ENCODE measurements at places on chromosomes 2 and 18. TPM values are rescaled to one million over a fixed set of nuclear protein-coding genes. Genes with fewer than 3 reads are reported as not detected.
A peak's percentile ranks its signal among the peaks of the same experiment; 100 is the strongest.

GRCh38 chr18:1513519-1513918 lies 608.8 kb downstream of the ADCYAP1 start:
- peaks cover 10% of the 10 kb centered on the region for H3K27me3 ChIP-seq
- no peaks in the 10 kb centered on the region for H3K36me3 ChIP-seq
- H3K27ac ChIP-seq = no peak overlapping the region
- no peaks in the 10 kb centered on the region for H3K4me1 ChIP-seq
- DNase-seq = no peak
- H3K4me3 ChIP-seq = no peak overlapping the region

Gene NR4A2
- total RNA-seq = 2.8 TPM

- H3K4me1 ChIP-seq = peaks cover 3% of the 10 kb centered on the region
- no peak overlapping the region for H3K4me3 ChIP-seq
- no peak overlapping the region for H3K27ac ChIP-seq
- H3K27me3 ChIP-seq = no peaks in the 10 kb centered on the region
Measured at GRCh38 chr18:80232710-80233109, 14.6 kb downstream of the PARD6G start.

- no peak for DNase-seq
- no peak overlapping the region for H3K4me3 ChIP-seq
- H3K27me3 ChIP-seq = no peaks in the 10 kb centered on the region
- H3K4me1 ChIP-seq = no peaks in the 10 kb centered on the region
Measured at GRCh38 chr2:200732866-200733265, 78.8 kb upstream of the BZW1 start.

Gene TUBB6
- total RNA-seq = 599 TPM

Gene CROCC2
- total RNA-seq = not detected

GRCh38 chr2:134465228-134466105 lies 211.6 kb downstream of the MGAT5 start:
- H3K4me1 ChIP-seq = no peaks in the 10 kb centered on the region
- H3K27me3 ChIP-seq = no peaks in the 10 kb centered on the region
- H3K27ac ChIP-seq = no peak overlapping the region
- no peak overlapping the region for H3K4me3 ChIP-seq

DNA sequence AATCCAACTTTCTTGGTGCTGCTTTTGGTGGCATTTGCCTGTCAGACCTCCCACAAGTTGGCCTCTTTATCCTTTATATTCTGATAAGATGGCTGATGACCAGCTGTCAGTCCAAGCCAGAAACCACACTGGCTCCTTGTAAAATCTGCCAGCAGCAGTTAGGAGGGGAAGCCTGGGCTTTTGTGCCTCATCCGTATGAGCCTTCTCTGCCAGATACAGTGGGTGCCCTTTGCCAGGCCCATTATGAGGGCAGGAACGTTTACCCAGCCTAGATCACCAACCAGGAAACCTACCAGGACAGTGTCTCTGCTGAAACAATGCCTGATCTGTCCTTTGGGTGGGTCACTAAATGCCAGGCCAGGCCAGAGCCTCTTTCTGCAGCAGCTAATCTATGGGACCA lies 202.9 kb upstream of the SP5 start:
- H3K27me3 ChIP-seq = no peaks in the 10 kb centered on the region
- no peak overlapping the region for H3K27ac ChIP-seq
- DNase-seq = no peak
- peaks cover 3% of the 10 kb centered on the region for H3K4me1 ChIP-seq
- no peak overlapping the region for H3K4me3 ChIP-seq

Gene CFC1
- total RNA-seq = not detected

Gene ZNF385B
- 2.2 TPM for total RNA-seq

DNA sequence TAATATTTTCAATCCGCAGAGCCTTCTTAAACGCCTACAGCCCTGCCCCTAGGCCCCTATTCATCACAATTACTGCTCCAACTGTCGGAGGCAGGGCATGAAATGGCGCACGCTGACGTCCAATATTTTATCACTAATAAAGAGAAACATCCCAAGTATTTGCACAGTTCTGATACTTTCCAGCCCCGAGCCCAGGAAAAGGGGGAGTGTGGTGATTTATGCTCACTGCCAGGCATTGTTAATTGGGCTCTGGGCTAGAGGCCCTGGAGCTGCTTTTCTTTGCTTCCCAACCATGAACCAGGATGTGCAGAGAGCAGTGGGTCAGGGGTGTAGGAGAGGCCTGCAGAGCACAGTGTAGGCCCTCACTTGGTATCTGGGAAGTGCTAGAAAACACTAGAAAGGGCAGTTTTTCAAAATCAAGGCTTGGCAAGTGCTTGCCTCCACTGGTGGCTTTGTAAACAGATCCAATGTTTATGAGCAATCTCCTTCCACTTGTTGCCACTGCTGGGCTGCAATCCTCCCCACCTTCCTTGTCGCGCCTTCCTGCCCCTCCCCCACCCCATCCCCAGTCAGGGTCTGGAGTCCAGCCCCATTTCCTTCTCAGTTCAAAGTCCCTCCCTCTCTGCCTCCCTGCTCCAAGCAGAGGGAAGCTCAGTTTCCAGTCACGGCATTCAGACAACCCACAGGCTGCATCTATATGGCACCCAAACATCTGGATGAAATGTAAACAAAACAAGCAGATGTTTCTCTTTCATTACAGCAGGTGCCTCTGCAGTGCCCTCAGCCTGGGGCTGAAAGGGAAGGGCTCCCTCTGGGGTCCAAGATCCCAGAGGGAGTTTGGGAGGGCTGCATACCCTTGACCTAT lies 83.9 kb upstream of the PKDCC start:
- no peak for DNase-seq
- H3K4me3 ChIP-seq = no peak overlapping the region
- no peaks in the 10 kb centered on the region for H3K27me3 ChIP-seq
- H3K36me3 ChIP-seq = no peaks in the 10 kb centered on the region
- H3K27ac ChIP-seq = peak overlapping the region; percentile 52

GRCh38 chr2:188291617-188292347 lies at the start of gene GULP1:
Gene GULP1 (plus strand): TSS chr2:188291874. CDS start chr2:188477703, 185,829 bp downstream.
- H3K36me3 ChIP-seq = no peaks in the 10 kb centered on the region
- H3K27me3 ChIP-seq = no peaks in the 10 kb centered on the region
- DNase-seq = no peak
- H3K27ac ChIP-seq = peak within 1 kb of the TSS; percentile 96
- peak within 1 kb of the TSS; percentile 79 for H3K4me3 ChIP-seq
- peaks cover 41% of the 10 kb centered on the region for H3K4me1 ChIP-seq

GRCh38 chr2:134218930-134219658 lies 34.8 kb upstream of the MGAT5 start:
- H3K4me1 ChIP-seq = peaks cover 28% of the 10 kb centered on the region
- no peaks in the 10 kb centered on the region for H3K27me3 ChIP-seq
- DNase-seq = no peak
- H3K36me3 ChIP-seq = no peaks in the 10 kb centered on the region
- no peak overlapping the region for H3K27ac ChIP-seq
- H3K4me3 ChIP-seq = no peak overlapping the region

- H3K4me3 ChIP-seq = no peak overlapping the region
- no peak for DNase-seq
- no peaks in the 10 kb centered on the region for H3K4me1 ChIP-seq
- H3K36me3 ChIP-seq = no peaks in the 10 kb centered on the region
- H3K27ac ChIP-seq = no peak overlapping the region
Measured at GRCh38 chr2:179749210-179749609, 112.2 kb downstream of the ZNF385B start.

DNA sequence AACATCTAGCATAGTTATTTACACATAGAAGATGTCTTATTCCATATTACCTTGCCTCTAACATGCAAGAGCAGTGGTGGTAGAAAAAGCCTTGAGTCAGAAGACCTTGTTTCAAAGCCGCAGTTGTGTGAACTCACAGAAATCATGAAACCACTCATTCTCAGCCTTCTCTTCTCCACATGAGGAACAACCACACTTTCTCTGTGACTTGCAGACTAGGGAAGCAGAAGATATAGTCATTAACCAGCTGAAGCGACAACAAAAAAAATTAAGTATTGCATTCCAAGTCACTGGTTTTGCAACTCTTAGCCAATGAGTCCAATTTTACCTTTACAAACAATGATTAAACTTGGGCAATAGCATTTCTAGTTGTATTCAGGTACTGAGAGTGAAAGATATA lies 19.0 kb downstream of the TWSG1 start:
- H3K27ac ChIP-seq = no peak overlapping the region
- DNase-seq = no peak
- no peaks in the 10 kb centered on the region for H3K27me3 ChIP-seq
- no peak overlapping the region for H3K4me3 ChIP-seq

Gene SLC4A5
- total RNA-seq = 1.8 TPM

DNA sequence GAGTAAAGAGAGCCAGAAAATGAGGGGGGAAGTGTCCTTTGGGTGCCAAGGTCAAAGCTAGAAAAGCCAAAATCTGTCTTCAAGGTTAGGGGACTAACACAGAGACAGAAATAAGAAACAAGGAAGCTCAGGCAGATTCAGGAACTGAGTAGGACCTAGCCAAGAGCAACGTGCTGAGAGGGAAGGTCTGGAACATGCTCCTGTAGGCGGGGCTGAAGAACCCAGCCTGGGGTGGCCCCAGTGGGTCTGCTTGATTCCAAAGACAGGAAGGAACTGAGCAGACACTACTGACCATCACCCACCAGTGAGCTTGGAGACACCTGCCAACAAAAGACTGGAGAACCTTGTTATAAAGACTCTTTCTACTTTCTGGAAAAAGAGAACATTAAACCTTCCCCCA lies 105.1 kb downstream of the SP3 start:
- no peaks in the 10 kb centered on the region for H3K36me3 ChIP-seq
- no peaks in the 10 kb centered on the region for H3K27me3 ChIP-seq
- H3K27ac ChIP-seq = no peak overlapping the region
- no peaks in the 10 kb centered on the region for H3K4me1 ChIP-seq
- DNase-seq = no peak

GRCh38 chr2:7060631-7061449 lies 143.6 kb downstream of the RNF144A start:
- no peaks in the 10 kb centered on the region for H3K36me3 ChIP-seq
- H3K4me1 ChIP-seq = peaks cover 21% of the 10 kb centered on the region
- no peak overlapping the region for H3K4me3 ChIP-seq
- H3K27me3 ChIP-seq = no peaks in the 10 kb centered on the region
- peak overlapping the region; percentile 10 for H3K27ac ChIP-seq
- peak; percentile 37 for DNase-seq

DNA sequence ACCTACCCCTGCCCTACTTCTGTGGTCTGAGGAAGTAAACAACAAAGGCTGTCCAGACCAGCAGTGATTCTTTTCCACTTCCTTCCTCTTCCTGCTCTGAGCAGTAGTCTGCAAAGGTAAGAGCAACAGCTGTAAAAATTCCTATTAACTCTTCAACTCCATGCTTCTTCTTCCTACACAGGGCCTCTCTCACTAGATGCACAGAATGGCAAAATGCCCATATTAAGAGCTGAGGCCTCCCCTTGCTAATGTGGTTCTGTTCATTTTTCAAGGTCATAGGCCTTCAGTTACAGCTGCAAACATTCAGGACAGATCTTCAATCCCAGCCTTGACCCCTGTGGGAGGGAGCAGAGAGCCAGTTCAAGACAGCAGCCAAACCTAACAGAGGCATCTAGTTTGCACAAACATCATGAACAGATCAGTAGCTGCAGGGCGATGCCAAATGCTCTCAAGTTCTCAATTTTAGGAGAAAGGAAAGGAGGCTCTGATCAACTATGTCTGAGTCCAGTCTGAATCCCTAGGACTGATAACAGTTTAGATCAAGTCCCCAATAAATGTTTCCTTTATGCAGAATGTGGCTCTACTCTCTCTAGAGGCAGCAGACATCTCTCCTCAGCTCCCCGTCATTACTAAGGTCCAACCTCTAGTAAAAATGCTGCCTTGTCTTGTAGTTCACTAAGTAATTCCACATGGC lies 20.9 kb downstream of the SLC40A1 start:
- peaks cover 5% of the 10 kb centered on the region for H3K36me3 ChIP-seq
- no peak for DNase-seq
- H3K4me3 ChIP-seq = no peak overlapping the region
- peaks cover 41% of the 10 kb centered on the region for H3K4me1 ChIP-seq
- no peaks in the 10 kb centered on the region for H3K27me3 ChIP-seq
- peak overlapping the region; percentile 5 for H3K27ac ChIP-seq

Gene CCDC150
- 0.58 TPM for total RNA-seq

DNA sequence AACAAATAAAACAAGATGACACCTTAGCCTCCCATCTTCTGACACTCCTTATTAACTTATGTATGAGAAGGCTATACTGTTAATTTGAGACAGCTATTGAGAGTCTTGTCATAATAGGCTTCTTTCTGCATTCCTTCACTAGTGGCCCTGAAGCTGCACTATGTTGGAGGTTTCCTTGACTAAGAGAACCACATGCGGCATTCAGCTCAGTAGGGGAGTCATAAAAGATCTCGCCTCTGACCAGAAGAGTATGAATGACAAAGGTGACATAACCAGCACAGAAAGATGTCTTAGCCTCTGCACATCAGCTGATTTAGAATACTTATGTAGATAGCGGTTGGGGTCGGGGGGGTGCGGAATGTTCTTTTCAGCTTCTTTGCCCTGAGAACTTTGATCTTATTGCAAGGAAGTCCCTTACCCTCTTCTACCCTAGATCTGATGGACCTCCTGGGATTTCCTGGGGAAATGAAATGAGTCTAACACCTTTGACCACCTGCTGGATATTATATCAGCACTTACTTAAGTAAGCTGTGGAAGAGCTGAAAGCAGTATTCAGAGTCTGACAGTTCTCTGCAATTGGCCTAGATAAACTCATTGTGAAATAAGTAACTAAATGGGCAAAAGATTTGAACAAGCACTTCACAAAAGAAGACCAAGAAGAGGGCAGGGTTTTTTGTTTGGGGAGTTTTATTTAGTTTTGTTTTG lies 24.2 kb downstream of the RBM45 start:
- no peaks in the 10 kb centered on the region for H3K27me3 ChIP-seq
- no peak overlapping the region for H3K4me3 ChIP-seq
- DNase-seq = no peak
- no peaks in the 10 kb centered on the region for H3K4me1 ChIP-seq

GRCh38 chr2:69190743-69191404 lies 177.9 kb downstream of the ANTXR1 start:
- H3K27me3 ChIP-seq = no peaks in the 10 kb centered on the region
- H3K27ac ChIP-seq = peak overlapping the region; percentile 18
- H3K4me3 ChIP-seq = no peak overlapping the region
- DNase-seq = no peak

Gene FARP2
- 26.8 TPM for total RNA-seq

Gene CD28
- total RNA-seq = 0.23 TPM

DNA sequence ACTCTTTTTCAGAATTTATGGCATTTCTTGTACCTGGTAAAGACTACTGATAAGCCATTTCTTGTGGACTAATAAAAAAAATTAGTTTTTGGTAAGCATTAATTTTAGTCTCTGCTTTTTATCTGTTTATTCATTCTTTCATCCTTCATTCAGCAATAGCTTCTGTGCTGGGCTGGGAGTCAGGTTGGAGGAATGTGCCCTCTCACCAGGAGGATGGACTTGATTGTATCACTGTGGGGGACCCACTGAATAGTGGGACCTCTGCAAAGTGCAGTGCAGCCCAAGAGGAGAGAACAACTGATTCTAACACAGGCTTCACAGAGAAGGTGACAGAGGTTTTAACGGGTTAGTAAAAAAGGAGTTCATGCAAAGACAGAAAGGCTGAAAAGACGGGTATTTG lies 39.1 kb downstream of the CDC42EP3 start:
- no peaks in the 10 kb centered on the region for H3K36me3 ChIP-seq
- no peaks in the 10 kb centered on the region for H3K4me1 ChIP-seq

Gene REG1A
- total RNA-seq = 0.45 TPM

- H3K27ac ChIP-seq = no peak overlapping the region
- DNase-seq = no peak
- H3K27me3 ChIP-seq = no peaks in the 10 kb centered on the region
- no peak overlapping the region for H3K4me3 ChIP-seq
- no peaks in the 10 kb centered on the region for H3K36me3 ChIP-seq
Measured at GRCh38 chr2:170467568-170468422, 247.3 kb upstream of the SP5 start.

GRCh38 chr18:58269931-58270330 lies 225.9 kb downstream of the NEDD4L start:
- peaks cover 26% of the 10 kb centered on the region for H3K4me1 ChIP-seq
- H3K27me3 ChIP-seq = no peaks in the 10 kb centered on the region
- H3K27ac ChIP-seq = no peak overlapping the region
- H3K4me3 ChIP-seq = no peak overlapping the region
- H3K36me3 ChIP-seq = no peaks in the 10 kb centered on the region

Gene BCL2
- total RNA-seq = 37.5 TPM
